ENCODE measurements at places on chromosomes 11 and 22. TPM values are rescaled to one million over a fixed set of nuclear protein-coding genes. Genes with fewer than 3 reads are reported as not detected.
A peak's percentile ranks its signal among the peaks of the same experiment; 100 is the strongest.

DNA sequence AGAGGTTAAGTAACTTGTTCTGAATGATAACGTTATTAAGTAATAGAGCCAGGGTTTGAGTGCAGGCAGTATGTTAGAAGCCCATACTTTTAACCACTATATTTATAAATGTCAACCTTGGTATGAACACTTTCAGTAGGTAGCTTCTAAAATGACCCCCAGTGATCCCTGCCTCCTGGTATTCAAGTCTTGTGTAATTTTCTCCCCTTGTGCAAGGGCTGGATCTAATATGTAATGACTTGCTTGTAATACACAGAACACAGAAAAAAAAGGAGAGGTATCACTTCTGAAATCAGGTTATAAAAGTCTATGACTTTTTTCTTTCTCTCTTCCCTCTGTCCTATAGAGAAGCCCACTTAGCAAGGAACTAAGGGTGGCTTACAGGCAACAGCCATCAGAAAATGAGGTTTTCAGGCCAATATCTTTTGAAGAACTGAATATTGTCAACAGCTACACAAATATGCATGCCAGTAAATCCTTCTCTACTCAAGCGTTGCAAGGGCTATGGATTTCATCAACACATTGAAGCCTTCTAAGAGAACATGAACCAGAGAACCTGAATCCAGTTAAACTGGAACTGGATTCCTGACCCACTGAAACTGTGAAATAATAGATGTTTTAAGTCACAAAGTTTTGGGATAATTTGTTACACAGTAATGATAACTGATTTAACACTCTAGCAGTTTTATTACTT, 712.3 kb downstream of the METTL15 start:
- H3K27me3 ChIP-seq: no peaks in the 10 kb centered on the region
- no peaks in the 10 kb centered on the region for H3K4me1 ChIP-seq
- H3K36me3 ChIP-seq: no peaks in the 10 kb centered on the region
- no peak overlapping the region for H3K27ac ChIP-seq

DNA sequence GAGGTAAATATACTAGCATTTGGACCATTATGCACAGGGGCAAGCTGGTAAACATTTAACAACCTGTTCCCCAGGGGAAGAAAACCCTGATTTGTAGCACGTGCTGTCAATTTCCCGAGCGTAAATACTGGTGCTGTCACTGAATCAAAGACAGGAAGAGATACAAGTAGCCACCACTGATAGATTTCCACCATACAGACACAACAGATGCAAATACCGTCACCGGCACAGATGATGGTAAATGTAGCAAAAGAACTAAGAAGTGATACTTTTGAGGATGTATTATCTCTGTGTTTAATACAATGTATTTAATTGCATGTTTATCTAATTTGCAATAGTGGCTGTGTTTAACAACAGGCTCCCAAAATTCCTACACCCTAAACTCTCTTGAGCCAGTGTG, 39.6 kb downstream of the SHISAL1 start:
- no peak overlapping the region for H3K4me3 ChIP-seq
- no peaks in the 10 kb centered on the region for H3K27me3 ChIP-seq
- no peak overlapping the region for H3K27ac ChIP-seq
- no peak for DNase-seq

GRCh38 chr11:8080069-8080670, 841 bp upstream of the TUB start:
- H3K36me3 ChIP-seq: no peaks in the 10 kb centered on the region
- H3K4me3 ChIP-seq: peak overlapping the region; percentile 66
- H3K4me1 ChIP-seq: peaks cover 37% of the 10 kb centered on the region
- peaks cover 21% of the 10 kb centered on the region for H3K27me3 ChIP-seq

DNA sequence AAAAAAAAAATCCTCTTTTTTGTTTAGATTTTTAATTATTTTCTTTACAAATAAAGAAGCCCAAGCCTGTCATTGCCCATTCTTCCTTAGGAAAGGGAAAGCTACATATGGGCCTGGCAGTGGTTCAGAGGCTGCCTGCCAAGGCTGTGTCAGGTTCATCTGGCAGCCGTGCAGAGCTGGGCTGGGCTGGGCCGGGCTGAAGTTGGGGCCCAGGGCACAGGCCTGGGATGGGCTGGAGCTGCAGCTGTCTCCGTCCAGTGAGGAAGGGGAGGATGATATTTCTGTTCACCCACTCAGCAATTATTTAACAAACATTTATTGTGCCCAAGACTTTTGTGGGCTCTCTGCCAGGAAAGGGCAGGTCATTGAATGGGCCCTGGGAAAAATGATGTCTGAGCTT, 4.6 kb downstream of the PRR5L start:
- H3K36me3 ChIP-seq: no peaks in the 10 kb centered on the region
- peaks cover 4% of the 10 kb centered on the region for H3K4me1 ChIP-seq
- no peaks in the 10 kb centered on the region for H3K27me3 ChIP-seq
- H3K4me3 ChIP-seq: no peak overlapping the region
- H3K27ac ChIP-seq: no peak overlapping the region

DNA sequence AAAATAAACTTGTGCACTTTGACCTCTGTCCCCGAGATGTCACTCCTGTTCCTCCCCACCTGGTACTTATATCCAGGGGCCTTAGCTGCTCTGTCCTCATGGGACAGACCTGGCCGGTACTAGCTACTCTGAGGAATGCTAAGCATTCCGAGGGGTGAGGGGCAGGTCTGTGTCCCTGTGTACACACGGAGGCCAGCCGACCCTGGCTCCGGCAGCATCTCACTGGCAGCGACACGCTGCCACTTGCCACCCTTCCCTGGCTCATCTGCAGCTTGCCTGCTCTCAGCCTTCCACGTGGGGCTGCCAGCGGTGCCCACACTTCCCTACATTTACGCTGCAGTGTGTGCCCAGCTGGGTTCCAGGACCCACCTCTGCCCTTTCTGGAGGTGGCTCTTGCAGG, 21.6 kb upstream of the TEF start:
- H3K27me3 ChIP-seq: no peaks in the 10 kb centered on the region
- H3K36me3 ChIP-seq: no peaks in the 10 kb centered on the region
- peaks cover 16% of the 10 kb centered on the region for H3K4me1 ChIP-seq
- no peak overlapping the region for H3K4me3 ChIP-seq

GRCh38 chr11:20036626-20037335, 123.5 kb downstream of the DBX1 start:
- H3K27me3 ChIP-seq: no peaks in the 10 kb centered on the region

The CDCA5 gene
- total RNA-seq: 46.7 TPM

DNA sequence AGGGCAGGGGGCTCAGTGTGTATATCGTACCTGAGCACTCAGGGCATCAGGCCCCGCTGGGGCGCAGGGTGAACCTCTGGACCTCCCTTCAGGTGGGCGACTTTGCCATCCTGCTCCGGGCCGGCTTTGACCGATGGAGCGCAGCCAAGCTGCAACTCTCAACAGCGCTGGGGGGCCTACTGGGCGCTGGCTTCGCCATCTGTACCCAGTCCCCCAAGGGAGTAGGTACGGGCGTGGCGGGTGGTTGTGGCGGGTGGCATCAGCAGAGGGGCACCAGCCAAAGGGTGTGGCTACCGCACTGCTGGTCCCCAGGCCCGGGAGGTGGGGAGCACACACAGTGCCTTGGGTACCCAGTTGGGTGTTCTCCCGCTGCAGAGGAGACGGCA, 6.3 kb downstream of the SLC39A13 start:
- H3K4me1 ChIP-seq: no peaks in the 10 kb centered on the region
- H3K27me3 ChIP-seq: no peaks in the 10 kb centered on the region
- no peak overlapping the region for H3K4me3 ChIP-seq
- H3K27ac ChIP-seq: no peak overlapping the region
- H3K36me3 ChIP-seq: no peaks in the 10 kb centered on the region

The INPP5J gene
- total RNA-seq: 1.5 TPM

DNA sequence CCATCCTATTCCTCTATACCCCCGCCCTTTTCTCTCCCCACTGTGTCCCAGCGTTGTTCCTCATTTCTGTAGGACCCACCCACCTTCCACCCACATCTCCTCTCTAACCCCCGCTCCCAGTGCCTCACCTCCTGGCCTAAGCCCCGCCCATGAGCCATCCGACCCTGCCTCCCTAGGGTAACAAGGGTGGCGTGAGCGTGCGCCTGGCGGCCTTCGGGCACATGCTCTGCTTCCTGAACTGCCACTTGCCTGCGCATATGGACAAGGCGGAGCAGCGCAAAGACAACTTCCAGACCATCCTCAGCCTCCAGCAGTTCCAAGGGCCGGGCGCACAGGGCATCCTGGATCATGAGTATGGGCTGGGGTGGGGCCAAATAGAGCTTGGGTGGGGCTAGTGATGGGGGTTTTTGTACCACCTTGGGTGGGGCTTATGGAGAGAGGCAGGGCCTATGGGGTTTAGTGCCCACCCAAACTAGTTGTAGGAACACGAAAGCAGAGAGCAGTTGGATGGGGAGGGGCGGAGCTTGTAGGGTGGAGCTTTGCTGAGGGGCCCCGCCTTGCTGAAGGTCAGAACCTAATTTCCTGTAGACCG, 4.5 kb downstream of the INPP5J start:
- no peak overlapping the region for H3K4me3 ChIP-seq
- no peak for DNase-seq
- H3K27ac ChIP-seq: no peak overlapping the region
- H3K4me1 ChIP-seq: peaks cover 3% of the 10 kb centered on the region

DNA sequence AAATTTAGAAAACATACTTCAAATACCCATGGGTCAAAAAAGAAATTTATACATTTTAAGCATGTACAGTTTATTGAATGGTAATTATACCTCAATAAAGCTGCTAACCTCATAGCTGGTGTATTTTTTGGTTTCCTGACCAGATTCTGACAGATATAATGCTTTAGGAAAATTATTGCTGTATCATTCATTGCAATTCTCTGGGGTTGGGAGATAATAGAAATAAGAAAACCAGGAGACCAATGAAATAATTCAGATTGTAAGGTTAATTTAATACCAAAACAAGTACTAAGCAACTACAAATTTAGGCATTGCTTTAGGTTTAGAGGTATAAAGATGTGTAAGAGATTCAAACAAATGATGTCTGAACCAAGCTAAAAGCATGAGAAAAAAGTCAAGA, 120.1 kb downstream of the ENTHD1 start:
- DNase-seq: no peak
- no peak overlapping the region for H3K4me3 ChIP-seq
- no peak overlapping the region for H3K27ac ChIP-seq
- H3K27me3 ChIP-seq: peaks cover 90% of the 10 kb centered on the region

GRCh38 chr11:120547316-120547715, 35.8 kb downstream of the GRIK4 start:
- H3K4me3 ChIP-seq: no peak overlapping the region
- H3K27ac ChIP-seq: no peak overlapping the region
- peaks cover 4% of the 10 kb centered on the region for H3K4me1 ChIP-seq

- no peak overlapping the region for H3K4me3 ChIP-seq
- H3K27me3 ChIP-seq: peaks cover 16% of the 10 kb centered on the region
- DNase-seq: no peak
- no peak overlapping the region for H3K27ac ChIP-seq
- H3K4me1 ChIP-seq: no peaks in the 10 kb centered on the region
Observed at GRCh38 chr22:39845529-39845928, 48.0 kb downstream of the ENTHD1 start.

DNA sequence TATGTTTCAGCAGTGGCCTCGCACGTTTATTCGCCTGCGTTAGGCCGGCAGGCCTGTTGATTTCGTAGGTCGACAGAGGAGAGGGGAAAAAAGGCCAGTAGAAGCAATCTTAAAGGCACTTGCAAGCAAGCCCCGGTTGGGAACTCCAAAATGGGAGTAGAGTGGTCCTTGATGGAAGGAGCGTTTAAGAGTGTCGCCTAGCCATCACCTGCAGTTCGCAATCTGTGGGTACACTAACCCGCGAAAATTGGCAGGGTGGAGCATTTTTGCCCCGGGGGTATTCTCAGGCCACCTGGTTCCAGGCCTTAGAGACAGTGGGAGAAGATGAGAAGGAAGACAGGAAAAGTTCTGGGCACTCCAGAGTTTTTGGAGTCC, 1.1 kb downstream of the EWSR1 start:
- peak overlapping the region; percentile 100 for H3K27ac ChIP-seq
- H3K36me3 ChIP-seq: peaks cover 13% of the 10 kb centered on the region
- H3K27me3 ChIP-seq: no peaks in the 10 kb centered on the region
- peak overlapping the region; percentile 89 for H3K4me3 ChIP-seq
- H3K4me1 ChIP-seq: peaks cover 40% of the 10 kb centered on the region

DNA sequence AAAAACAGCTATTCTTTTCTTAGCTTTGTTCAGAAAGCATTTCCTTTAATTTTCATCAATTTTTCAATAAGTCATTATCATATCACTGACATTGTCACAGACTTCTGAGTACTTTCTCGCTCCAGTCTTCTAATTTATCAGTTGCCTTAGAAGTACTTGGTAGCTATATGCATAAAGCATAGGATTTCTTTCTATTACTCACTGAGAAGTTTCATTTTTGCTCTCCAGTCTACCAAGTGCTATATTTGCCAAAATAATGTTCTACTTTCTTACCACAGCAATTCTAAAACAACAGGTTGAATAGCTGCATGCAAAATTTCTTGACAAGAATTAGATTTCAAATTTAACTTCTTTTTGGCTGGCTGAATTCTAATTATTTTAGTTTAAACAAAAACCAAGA, 116.3 kb downstream of the STK33 start:
- peaks cover 9% of the 10 kb centered on the region for H3K4me1 ChIP-seq
- no peak overlapping the region for H3K27ac ChIP-seq
- H3K36me3 ChIP-seq: no peaks in the 10 kb centered on the region
- no peak overlapping the region for H3K4me3 ChIP-seq
- no peak for DNase-seq
- no peaks in the 10 kb centered on the region for H3K27me3 ChIP-seq
